Stimulated activated CD4-positive, alpha-beta T cell treated with anti-CD3 and anti-CD28 coated beads, Interleukin-2, amount 100 ng/mL, for 24 hours (primary cell): ENCODE measurements at places on chromosomes 1 and 21.

DNA sequence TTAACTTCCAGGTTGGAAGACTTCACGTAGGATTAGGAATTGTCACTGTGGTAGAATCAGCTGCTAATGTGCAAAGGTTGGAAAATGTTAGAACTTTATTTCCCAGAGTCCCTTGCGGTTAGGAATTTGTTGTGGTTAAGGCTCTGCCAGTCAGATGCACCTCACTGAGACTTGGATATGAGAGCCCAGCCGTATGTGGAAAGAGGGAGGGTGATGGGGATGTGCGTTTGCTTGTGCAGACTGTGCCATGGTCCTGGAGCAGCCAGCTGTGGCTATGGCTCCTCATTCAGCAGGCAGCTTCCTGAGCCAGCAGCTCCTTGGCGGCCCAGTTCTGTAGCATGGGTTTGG, 12.5 kb downstream of the S100A10 start:
- no peak for DNase-seq

DNA sequence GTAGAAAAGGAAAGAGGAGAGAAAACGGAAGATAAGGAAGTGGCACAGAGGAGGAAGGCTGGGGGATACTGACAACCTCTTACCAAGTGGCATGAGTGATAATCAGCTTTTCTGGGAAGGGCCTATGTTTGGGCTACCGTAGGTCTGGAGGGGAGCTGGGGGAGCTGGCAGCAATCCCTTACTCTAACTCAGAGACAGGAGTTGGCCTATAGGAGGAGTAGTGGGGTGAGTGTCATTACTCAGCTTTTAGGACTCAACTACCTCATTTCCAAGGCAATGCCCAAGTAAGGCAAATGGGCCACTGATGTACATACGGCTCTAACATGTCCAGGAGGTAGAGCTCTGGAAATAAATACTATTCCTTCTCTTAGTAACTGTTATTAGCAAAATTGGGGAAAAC, 48.7 kb upstream of the DMRTA2 start:
- DNase-seq: no peak

DNA sequence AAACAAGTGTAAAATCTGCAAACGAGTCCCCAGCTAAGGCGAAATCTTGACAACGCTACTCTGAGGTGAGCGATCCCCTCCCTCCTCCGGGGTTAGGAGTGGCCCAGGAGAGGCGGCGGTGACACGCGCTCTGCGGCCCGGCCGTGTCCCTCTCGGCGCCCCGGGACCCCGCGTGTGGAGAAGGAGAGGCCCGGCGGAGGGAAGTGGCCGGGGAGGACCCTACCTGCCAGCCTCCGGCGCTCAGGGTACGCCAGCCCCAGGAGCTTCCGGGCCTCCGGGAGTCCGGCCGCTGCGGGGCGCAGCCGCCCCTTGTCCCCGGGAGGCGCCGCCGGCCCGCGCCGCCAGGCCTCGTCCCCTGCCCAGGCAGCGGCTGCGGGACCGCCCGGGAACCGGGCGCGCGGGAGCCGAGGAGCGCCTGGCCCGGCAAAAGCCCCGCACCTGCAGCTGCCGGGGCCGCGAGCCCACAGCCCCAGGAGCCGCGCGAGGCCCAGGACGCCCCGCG, 543 bp downstream of the ABCB10 start:
- peak; percentile 54 for DNase-seq

GRCh38 chr1:219092206-219092605, 81.5 kb upstream of the LYPLAL1 start:
- no peak for DNase-seq

GRCh38 chr1:33943978-33944377, 80.1 kb downstream of the HMGB4 start:
- DNase-seq: no peak

DNA sequence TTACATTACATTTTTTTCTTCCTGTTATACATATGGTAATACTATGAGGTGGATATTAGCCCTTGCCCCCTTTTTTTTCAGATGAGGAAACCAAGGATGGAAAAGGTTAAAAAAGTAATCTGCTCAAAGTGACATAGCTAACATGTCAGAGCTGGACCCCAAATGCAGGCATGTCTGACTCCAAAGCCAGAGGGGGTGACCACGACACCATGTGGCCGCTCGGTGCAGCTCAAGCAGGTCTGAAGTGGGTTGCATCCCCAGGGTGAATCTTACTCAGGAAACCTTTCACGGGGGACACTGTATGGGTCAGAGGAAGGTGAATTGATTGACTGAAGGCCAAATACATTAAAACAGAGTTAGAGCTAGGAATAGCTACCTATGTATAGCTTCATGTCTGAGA, 34.8 kb downstream of the CD34 start:
- no peak for DNase-seq

DNA sequence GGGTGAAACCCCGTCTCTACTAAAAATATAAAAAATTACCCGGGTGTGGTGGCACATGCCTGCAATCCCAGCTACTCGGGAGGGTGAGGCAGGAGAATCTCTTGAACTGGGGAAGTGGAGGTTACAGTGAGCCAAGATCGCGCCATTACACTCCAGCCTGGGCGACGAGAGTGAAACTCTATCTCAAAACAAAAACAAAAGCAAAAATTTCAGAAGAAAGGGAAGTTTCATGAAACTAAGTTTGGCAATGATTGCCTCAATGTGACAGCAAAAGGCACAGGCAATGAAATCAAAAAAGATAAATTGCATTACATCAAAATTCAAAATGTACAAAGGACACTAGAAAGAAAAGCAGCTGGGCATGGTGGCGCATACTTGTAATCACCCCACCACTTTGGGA, 40.1 kb downstream of the BTF3L4 start:
- no peak for DNase-seq

- no peak for DNase-seq
Measured at GRCh38 chr1:236159704-236160539, 17.6 kb downstream of the GPR137B start.

DNA sequence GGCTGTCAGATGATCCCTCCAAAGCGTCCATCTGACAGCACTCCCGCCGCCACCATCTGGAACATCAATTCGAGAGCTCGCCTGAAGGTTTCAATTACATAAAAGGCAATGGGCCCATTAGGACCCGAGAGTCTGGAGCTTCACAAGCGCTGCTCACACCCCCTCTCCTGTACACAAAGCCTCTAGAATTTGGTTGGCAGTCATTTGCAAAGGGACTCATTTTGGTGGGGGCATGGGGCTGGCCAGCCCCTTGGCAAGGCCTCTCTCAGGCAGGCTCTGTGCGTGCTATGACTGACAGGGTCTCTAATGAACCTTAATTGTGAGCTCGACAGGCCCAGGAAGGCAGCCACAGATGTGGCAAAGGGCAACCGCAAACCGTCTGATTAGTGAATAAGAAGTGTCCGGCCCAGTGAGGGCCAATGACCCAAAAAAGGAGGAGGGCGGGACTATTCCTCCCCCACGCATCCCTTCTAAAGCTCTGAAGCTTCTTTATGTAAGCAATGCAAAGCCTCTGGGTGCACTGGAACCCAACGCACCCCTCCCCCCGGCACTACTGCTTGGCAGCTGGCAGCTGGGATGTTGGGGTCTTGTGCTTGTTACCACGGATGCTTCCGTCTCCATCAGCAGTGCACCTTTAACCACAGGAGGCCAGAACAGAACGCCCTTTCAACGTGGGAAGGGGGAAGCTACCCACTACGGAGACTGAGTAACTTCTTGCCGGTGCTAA, 79.4 kb downstream of the CAPZB start:
- no peak for DNase-seq

DNA sequence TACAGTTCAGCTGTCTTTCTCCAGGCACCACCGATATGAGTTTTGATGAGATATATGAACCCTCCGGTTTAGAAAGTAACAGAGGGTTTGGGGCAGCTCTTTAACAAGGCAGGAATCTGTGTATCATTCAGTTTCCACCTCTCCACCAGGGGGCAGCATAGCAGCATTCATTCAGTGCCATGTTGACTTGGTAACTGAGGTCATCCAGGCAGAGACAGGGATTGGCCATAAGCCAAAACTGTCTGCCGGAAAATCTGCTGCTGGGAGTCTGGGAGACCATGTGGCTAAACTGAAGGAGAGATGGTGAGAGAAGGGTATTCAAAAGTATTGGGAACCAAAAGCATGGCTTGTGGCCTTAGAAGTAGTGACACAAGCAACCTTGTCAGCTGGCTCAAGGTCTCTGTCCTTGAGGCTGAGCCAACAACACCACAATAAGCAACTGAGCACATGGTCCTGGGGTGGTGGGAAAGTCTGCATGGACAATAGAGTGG, 98.5 kb downstream of the LMX1A start:
- DNase-seq: peak; percentile 32

GRCh38 chr1:180927841-180928240, 15.1 kb downstream of the KIAA1614 start:
- DNase-seq: no peak

DNA sequence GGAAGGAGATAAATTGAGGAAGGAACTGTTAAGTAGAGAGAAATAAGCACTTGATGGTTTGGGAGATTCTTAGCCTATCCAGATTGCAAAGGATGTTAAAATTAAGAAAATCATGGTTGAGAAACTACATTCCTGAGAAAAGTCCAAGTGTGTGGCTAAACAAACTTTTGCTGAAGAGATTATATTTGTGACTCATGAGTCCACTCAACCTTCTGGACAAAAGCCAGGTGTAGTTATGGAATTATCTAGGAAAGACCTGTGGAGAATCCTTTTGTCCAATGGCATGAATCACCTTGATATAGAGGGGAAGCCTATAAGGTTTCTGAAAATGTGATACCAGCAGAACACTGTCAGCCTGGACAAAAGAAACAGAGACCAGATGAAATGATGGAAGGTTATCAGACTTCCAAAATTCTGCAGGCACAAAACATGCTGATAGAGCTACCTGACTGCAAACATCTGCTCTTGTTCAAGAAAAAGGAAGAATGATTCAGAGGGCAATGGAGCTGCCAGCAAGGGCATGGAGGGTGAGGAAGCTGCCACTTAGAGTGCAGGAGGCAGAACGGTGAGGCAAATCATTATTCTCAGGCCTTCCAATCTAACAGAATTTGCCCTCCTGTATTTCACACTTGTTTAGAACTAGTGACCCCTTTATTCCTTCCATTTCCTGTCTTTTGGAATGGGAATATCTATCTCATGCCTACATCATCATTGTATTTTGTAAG, 300.6 kb upstream of the PRMT6 start:
- no peak for DNase-seq

DNA sequence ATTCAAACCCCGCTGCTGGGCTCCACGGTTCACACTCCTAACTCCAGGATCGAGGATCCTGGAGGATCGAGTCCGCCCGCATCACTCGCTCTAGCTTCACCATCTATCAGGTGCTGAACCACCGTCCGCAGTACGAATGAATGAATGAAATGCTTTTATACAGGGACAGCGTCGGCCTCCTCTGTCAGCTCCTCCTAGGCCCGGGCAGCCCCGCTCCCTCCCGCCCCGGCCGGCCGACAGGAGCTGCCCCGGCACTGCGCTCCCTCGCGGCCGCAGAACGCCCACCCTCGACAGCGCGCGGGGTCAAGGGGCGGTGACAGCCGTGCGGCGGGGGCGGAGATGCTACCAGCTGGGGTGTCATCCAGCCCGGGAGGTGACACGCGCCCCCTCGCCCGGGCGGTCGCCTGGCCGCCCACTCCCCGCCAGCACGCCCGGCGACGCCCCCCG, 520 bp downstream of the ZBTB17 start:
- peak; percentile 79 for DNase-seq

GRCh38 chr1:33517596-33518250, 45.3 kb downstream of the ZSCAN20 start:
- no peak for DNase-seq

- DNase-seq: no peak
Measured at GRCh38 chr1:9174243-9174642, 45.3 kb upstream of the GPR157 start.

- DNase-seq: no peak
Measured at GRCh38 chr21:44437371-44437695, 18.0 kb upstream of the LRRC3 start.

DNA sequence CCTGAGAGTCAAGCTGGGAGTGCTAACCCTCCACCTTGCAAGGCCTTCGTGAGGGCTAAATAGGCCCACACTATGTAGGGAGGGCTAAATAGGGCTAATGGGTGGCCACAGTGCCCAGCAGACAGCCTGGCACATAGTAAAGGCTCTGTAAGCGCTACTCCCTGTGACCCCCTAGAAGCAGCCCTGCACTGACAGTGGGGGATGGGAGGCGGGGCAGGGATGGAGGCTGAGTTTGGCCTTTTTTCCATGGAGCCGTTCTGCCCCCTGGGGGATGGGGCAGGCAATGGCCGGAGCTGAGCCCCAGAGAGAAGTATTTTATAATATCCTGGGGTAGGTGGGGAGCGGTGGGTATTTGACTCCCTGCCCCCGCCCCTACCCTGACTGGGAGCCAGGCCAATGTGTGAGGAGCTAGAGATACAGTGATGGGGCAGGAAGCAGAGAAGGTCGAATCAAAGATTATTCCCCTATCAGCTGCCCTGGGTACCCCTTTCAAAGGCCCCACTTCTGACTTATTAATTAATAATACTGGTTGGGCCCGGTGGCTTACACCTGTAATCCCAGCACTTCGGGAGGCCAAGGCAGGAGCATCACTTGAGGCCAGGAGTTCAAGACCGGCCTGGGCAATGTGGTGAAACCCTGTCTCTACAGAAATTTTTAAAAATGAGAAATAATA, 42.3 kb downstream of the LACTBL1 start:
- DNase-seq: peak; percentile 24

DNA sequence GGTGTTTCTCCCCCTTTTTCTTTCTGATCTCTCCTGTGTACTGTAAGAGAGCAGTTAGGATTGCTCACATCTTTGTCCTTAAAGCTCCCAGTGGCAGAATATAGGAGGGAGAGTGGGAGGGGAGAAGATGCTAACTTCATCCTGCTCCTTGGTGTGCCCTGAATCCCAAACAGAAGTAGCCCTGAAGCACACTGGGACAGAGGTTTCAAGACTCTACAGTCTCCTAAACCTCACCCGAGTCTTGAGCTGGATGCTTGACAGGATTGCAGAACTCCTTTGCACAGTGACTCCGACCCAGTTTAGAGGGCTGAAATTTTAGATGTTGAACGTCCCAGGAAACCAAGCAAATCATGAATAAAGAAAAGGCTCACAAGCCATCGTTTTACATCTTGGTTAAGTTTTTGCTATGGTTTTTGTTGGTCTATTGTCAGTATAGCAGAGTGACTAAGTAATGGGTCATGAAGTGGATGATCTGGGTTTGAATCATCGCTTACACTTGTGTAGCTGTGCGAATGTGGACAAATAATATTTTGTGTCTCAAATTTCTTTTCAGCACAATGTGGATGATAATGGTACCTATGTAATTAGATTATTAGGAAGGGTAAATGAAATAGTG, 37.5 kb downstream of the XCL2 start:
- DNase-seq: no peak

DNA sequence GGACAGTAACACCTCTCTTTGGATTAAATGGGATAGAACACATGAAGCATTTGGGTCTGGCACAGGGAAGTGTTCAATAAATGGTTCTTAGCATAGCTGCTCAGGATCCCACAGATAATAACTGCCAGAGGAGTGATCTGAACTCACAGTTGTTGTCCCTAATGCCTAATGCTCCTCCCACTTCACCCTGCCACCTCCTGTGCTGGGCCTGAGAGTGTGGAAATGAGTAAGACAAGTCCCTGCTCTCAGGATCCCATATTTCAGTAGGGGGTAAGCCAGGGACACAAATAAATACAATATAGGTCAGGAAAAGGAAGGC, 19.9 kb upstream of the FOXO6 start:
- DNase-seq: no peak
